ENCODE measurements at places on chromosomes 2 and 18.

GRCh38 chr2:119283873-119284331 lies 60.3 kb downstream of the STEAP3 start:
- no peak for DNase-seq

- no peak for DNase-seq
These were observed 19.4 kb upstream of the RMND5A start for GRCh38 chr2:86700690-86701089.

DNA sequence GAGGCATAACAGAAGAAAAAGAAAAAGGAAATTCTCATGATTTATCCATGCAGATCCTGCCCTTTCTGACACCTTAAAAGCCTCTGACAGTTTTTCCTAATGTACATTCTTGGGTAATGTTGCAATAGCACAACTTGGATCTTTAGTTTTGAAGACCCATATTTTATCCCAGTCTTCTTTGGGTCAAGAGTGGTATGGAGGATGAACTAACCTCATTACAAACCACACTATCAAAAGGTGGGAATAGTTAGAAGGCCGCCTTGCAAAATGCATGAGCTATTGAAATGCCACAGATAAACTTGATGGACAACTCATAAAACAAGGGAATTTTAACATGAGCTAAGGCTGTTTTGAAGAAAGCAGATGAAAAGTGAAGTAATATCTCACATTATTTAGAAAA lies 1479.8 kb upstream of the ACVR2A start:
- DNase-seq, result no peak

GRCh38 chr2:134104754-134105153 lies 149.1 kb upstream of the MGAT5 start:
- no peak for DNase-seq

GRCh38 chr2:60822987-60823386 lies 58.4 kb upstream of the REL start:
- DNase-seq, result no peak

DNA sequence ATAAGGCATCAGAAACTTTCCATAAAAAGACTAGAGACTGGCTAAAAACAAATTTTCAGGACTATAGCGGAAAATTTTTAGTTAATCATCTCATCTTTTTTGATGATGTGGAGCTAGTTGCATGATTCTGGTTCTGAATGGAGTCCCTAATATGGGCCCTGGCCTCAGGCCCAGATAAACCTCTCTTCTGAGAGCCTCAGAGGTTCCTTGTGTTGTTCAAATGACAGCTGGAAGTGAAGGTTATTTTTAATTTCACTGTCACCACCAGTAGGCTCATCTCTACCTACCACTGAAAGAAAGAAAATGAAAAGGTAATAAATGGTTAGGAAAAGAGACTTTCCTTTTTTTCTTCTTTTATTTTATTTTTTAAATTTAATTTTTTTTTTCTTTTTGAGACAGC lies 75.9 kb downstream of the EVA1A start:
- DNase-seq, result no peak

GRCh38 chr2:69948032-69948962 lies 13.1 kb downstream of the ASPRV1 start:
- DNase-seq, result no peak

DNA sequence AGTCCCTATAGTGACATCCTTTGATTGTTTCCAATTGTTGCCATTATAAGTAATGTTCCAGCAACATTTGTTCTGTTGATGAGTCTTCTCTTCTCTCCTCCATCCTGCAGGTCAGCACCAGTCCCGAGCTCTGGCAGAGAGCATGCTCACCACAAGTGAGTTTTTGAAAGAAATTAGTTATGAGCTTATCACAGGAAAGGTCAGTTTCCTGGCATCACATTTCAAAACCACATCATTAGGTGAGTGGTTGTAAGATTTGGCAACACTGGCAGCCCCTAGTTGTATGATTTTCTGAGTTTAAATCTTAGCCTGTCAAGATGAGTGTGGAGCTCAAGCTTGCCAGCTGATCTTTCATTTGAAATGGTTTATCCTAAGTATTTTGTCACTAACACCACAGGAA lies 149.6 kb downstream of the ESCO1 start:
- no peak for DNase-seq

DNA sequence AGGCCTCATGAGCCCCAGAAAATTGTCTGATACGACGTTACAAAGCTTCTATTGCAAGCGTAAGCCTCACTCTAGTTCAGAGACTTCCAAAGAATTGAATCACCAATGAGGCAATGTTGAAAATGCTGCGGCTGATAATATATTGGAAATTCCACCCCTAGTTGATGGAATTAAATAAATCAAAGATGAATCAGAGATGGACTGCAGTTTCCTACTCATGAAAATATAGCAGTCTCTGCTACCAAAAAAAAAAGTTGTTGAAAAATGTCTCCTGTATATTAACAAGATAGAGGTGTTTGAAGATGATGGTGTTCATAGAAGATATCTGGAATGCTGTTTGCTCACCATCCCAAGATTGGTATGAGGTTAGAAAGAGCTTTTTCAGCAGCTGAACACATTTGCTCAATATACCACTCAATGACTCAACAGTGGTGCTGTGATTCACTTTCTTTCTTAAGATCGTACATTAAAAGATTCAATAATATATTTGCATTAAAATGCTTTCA lies 99.8 kb upstream of the ARHGAP28 start:
- no peak for DNase-seq

DNA sequence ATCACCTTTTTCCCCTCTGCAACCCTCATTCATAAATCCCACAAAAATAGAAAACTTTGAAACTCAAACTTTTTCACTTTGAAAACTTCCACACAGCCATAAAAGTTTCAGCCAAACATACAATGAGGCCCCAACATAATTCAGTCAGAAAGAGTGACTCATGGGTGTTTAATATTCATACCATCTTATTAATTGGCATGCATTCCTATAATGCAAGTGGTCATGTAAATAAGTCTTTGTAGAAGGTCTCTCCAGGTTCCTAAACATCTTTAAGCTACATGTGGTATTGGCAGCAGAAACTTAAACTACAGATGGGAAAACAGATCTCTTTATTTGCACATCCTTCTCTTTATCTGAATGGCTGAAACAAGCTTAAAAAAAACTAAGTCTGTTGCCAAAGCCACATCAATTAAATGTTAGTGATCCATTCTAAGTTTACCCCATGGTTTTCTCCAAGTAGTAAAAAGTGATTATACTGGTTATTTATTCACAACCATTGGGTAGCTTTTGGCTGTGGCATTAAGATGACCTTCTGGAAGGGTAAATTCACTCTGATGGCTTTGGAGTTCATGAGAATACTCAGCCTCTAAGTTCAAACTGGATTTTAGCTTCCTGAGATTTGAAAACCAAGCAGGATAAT lies 70.2 kb upstream of the LYPD1 start:
- no peak for DNase-seq

DNA sequence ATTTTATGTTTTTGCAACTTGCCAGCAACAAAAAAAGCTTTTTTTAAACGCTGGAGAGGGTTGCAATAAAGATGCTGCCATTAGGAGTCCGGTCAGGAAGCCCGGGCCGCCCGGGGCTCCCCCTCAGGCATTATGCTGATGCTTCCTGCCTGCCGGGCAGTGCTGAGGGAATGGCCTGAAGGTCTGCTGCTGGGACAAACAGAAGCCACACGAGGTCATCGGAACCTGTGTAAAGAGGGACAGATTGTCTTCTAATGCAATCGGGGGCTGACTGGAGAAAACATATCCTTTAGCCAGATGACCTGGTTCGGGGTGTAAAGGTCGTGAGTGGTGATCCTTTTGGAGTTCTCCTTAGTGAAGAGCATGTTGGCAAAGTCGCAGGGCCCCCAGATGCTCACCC lies 2.3 kb downstream of the IMPA2 start:
- no peak for DNase-seq

DNA sequence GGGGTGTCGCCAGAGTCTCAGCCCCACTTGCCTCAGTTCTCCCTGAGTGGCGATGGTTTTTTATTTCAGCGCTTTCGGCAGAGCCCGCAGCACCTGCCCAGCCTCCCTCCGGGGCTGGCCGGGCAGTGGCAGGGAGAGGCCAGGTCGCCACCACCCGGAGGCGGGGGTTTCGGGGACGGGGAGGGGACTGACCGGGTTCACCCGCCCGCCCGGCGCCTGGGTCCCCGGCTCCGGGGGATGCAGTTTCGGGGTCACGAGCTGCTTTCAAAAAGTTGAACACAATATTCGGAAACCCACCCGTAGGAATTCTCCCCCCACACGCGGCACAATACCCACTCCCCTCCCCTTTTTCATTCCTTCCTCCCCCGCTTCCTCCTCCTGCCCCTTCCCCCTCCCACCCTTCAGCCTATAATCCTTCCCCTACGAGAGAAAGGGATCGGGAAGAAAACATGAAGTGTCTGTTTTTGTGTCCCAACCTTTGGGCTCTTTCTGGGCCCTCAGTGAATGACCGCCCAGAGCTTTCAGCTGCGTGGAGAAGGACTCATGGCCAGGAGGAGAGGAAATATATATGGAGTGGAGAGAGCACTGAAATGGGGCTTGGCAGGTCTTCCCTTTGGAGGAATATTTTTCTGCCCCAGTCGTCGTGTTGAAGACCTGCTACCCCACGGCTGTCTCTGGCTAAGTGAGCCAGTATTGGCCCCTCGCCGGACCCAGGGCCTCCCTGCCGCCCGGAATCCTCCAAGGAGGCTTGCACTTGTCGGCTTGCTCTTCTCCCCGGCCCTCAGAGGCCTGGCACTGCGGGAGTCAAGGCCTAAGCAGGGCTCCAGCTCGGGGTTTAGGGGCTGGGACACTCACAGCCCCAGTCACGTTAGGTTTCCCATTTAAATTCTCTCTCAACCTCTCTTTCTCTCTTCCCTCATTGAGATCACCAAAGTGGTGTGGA lies 2.1 kb upstream of the SIX3 start:
- no peak for DNase-seq

DNA sequence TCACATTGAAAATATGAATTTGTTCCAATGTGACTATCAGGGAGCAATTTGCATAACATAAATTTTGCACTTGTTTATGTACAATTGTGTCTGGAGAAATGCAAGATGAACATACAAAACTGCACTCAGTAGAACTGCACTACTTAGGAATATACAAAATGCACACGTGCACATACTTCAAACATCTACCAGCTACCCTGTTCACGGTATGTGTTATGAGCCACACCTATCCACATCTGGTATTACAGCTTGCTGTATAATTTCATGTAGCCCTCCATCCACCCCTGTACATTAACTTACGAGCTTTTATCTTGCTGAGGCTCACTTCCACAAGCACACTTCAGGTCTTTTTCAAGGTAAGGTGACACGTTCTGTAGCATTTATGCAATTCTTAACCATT lies 373.5 kb upstream of the ZEB2 start:
- DNase-seq, result no peak

- DNase-seq, result no peak
These were observed 13.7 kb downstream of the RAPGEF4 start for GRCh38 chr2:172749388-172749787.

DNA sequence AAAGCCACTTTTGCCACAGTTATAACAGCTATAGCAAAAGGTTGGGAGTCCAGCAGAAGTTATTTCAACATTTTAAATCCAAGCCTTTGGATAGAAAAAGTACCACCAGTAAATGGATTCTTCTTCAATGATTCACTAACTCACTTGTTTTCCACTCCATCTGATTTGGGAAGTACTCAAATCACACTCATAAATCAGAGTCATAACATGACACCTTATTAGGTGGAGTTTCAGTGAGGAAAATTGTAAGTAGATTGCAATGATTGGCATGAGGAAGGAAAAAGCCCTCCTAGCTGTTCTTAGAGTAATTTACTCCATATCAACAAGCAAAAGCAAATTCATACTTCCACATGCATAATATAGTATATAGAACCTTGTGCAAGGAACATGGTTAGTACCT lies 132.9 kb downstream of the NR4A2 start:
- no peak for DNase-seq

DNA sequence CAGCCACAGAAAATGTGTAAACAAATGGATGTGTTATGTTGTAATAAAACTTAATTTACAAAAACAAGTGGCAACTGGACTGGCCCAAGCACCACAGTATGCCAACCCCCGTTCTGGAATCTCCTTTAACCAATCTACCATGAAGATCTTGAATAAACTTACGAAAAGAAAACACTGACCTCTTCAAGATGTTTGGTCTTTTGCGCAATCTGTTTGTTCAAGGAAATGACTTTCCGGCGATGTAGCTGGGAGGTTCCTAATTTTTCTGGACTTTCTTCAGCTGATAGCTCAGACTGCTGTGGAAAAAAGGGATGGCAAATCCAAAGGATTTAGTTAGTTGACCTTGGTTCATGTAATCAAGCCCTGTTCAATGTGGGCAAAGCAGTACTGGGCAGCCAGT lies 55.7 kb downstream of the CCDC93 start:
- no peak for DNase-seq

- DNase-seq, result no peak
These were observed 1.2 kb downstream of the CDK15 start for GRCh38 chr2:201807452-201807999.

- no peak for DNase-seq
These were observed 338.4 kb downstream of the SOCS6 start for GRCh38 chr18:70627182-70627802.

DNA sequence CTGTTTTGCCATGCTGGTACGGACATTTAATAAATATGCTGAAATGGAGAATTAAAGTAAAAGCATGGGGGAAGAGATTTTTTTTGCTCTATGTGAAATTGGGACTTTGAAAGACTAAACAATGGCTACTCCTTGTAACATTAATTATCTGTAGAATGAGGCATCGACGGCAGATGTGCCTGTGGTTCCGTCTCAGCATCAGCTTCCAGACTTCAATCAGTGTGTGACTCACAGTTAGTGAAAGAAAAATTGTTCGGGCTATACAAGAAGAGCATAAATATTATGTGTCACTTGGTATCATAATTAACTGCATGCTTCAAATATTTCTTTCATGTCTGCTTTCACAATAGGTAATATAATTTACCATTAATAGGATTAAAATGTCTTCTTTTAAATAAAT lies 117.0 kb upstream of the SMIM21 start:
- DNase-seq, result no peak

GRCh38 chr18:79383388-79384056 lies 12.2 kb upstream of the NFATC1 start:
- no peak for DNase-seq

DNA sequence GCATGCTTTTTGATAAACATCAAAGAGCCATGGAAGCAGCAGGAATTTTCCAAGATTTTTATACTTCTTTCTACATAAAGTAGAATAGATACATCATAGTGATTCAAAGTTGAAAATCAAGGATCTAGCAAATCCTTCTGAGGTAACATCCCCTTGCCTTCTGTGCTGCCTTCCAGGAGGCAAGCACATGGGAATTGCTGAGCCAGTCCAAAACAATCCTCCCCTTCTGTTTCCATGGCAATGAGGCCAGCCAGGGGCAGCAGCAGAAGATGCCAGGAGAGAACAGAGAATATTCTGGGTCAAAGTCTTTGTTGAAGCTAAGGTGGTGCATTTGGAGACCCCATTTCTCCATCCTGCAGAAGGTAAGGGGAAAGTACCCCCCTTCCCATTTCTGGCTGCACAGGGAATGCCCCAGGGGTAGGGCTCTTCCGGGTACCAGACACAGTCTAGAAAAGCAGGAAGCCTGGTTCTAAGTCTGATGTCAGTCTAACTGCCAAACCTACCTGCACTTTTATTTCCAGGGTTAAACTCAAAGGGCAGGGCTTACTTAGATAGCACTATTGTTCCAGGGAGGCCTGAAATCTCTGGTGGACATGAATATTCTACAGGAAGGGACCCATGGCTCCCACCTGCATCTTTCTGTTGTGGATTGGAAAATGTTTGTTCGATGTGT lies 22.1 kb downstream of the CENPA start:
- DNase-seq, result no peak
